CD4-positive, CD25-positive, alpha-beta regulatory T cell (primary cell): ENCODE measurements at places on chromosomes 1 and 21. TPM values are rescaled to one million over a fixed set of nuclear protein-coding genes. Genes with fewer than 3 reads are reported as not detected.

SMPDL3B gene
- total RNA-seq: 0.32 TPM

CFAP57 gene
- not detected for total RNA-seq

C1orf87 gene
- total RNA-seq: not detected

ZNF683 gene
- total RNA-seq: not detected

AP4B1 gene
- 53.6 TPM for total RNA-seq

DNA sequence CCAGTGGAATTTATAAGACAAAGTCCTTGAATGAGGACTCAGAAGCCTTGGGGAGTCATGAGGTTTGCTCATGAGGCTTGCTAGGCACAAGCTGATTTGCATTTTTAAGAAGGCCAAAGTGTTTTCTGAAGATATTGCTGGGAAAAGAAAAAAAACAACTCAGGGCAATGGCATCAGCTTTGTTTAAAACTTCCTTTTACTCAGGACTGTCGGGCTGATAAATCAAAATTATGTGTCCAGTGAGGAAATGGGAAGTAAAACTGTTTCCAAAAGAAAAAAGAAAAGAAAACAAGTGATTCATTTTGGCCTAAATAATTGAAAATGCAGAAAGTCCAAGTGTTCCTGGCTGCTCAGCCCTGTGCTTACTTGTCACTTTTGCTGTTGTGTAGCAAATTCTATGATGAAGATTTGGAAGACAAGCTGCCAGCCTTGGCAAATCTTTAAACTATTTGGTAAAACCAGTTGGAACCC is 282.4 kb downstream of the HLX start:
- no peak for DNase-seq
- no peaks in the 10 kb centered on the region for H3K36me3 ChIP-seq
- no peaks in the 10 kb centered on the region for H3K4me1 ChIP-seq
- H3K27me3 ChIP-seq: no peaks in the 10 kb centered on the region
- no peak overlapping the region for H3K4me3 ChIP-seq

DNA sequence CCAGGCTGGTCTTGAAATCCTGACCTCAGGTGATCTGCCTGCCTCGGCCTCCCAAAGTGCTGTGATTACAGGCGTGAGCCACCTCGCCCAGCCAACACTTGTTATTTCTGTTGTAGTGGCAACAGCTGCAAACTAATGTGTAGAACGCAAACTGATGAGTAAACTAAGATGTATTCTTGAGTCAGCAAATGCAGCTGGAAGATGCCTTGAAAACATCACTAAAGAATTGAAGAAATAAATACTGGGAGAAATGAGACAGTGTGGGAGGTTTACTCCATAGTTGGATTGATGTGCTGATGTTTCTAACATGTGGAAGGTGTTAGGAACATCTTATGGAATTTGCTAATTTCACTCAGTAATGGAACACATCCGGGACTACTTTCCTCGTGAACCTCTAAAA is 61.3 kb upstream of the KCNE2 start:
- H3K4me1 ChIP-seq: no peaks in the 10 kb centered on the region
- no peak overlapping the region for H3K4me3 ChIP-seq
- DNase-seq: no peak
- H3K27ac ChIP-seq: no peak overlapping the region
